Neural cell (in vitro differentiated cells): ENCODE measurements at places on chromosomes 11 and 22. TPM values are rescaled to one million over a fixed set of nuclear protein-coding genes. Genes with fewer than 3 reads are reported as not detected.

The KDM4D gene
- polyA plus RNA-seq: 1.3 and 1.5 TPM in 2 replicates

The GRAP2 gene
- polyA plus RNA-seq: 0.30 TPM in 1 of 2 replicates, not detected in the other

The C11orf97 gene
- 0.47 TPM in 1 of 2 replicates, not detected in the other for polyA plus RNA-seq

The INPP5J gene
- polyA plus RNA-seq: 3.7 and 9.4 TPM in 2 replicates

The FOLR2 gene
- polyA plus RNA-seq: not detected in 2 replicates

The PTS gene
- polyA plus RNA-seq: 134 and 160 TPM in 2 replicates

The PLAAT2 gene
- not detected in 2 replicates for polyA plus RNA-seq

The PHLDA2 gene
- polyA plus RNA-seq: not detected in 2 replicates

The KCNJ1 gene
- polyA plus RNA-seq: 0.22 and 0.40 TPM in 2 replicates

The OTOG gene
- 0.08 TPM in 1 of 2 replicates, not detected in the other for polyA plus RNA-seq

The CASP1 gene
- not detected in 2 replicates for polyA plus RNA-seq

The GGTLC2 gene
- polyA plus RNA-seq: not detected in 2 replicates

The TRIM48 gene
- polyA plus RNA-seq: not detected in 2 replicates

The FOXRED2 gene
- 7.9 and 9.6 TPM in 2 replicates for polyA plus RNA-seq

The ALDH3B2 gene
- polyA plus RNA-seq: not detected in 2 replicates

The NCR3LG1 gene
- 2.1 and 3.1 TPM in 2 replicates for polyA plus RNA-seq

The CARD18 gene
- not detected in 2 replicates for polyA plus RNA-seq

The ROBO4 gene
- polyA plus RNA-seq: not detected in 2 replicates

The DCHS1 gene
- polyA plus RNA-seq: 30.1 and 42.4 TPM in 2 replicates
